AML-193 (cell line): ENCODE measurements at places on chromosomes 3 and 15.
A peak's percentile ranks its signal among the peaks of the same experiment; 100 is the strongest.

DNA sequence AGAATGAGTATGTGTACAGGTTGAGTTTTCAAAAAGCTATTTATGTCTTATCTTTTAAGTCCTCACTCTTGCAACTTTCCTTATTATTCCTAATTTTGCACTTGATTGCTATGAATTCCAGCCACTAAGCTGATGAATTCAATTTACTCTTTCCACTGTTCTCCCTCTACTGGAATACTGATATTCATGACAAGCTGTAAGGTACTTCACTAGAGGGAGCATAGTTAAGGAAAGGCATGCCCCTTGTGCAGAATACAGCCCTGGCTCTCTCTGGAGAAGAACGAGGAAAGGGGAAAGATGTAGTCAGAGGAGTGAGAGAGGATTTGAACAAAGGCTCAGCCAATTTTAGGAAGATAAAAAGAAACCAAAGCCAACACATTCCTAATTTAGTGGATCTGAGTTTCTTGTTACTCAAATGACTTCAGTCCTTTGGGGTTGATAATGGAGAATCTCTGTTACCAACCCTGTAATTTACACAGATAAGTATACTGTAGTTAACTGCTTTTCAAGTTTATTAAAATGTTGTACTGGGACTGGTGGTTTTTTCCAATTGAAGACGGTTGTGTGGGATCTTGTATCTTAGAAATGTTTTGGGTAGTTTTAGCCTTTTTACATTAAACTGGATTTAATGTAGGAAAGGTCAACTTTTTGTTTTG, 4.0 kb downstream of the SCAANT1 start:
- DNase-seq, result no peak

DNA sequence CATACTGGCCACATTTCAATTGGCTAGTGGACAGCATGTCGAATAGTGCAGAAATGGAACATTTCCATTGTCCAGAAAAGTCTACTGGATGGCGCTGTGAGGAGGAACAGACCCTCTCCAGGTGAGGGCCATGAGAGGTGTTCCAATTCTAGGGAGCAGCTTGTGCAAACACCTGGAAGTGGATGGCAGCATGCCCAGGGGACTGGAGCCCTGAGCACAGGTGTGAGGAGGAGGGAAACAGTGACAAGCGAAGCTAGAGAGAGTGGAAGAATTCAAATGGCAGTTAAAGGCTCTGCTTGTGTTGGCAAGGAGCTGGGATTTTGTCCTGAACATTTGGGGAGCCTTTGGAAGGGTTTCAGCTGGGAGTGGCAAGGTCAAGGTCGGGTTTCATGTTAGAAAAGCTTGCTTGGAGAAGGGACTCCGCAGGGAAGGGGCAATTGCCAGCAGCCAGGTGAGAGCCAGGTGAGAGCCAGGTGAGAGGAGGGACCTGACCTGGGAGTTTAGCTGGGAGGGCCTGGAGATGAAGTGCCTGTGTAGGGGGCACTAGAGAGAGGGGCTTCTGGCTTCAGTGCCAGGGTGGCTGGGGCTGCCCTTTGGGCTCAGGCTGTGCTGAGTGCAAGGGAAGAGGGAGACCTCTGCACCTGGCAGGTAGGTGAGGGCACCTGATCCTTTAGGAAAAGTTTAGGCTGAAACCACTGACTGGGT, 93.8 kb downstream of the LINGO1 start:
- no peak for DNase-seq

DNA sequence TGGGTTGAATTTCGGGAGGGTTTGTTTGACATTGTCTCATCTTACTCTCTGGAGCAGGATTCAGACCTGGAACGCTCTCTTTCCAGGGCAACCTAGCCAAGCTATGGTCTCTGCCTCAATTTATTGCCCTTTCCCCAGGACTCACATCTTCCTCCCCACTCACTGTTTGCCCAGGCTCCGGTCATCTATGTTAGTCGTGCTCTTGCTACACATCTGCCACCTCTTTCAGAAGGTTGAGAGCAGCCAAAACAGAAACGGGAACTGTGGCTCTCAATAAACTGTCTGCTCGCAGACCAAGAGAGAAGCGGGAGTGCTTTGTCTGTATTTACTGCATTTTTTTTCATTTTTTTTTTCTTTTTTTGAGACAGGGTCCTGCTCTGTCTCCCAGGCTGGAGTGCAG, 81.6 kb downstream of the ST6GAL1 start:
- no peak for DNase-seq

- DNase-seq, result no peak
These were observed 45.0 kb downstream of the MYO5A start for GRCh38 chr15:52483707-52484106.

GRCh38 chr15:65084500-65085206, 8.1 kb downstream of the KBTBD13 start:
- DNase-seq, result no peak

GRCh38 chr3:11607816-11608215, 35.9 kb downstream of the VGLL4 start:
- peak; percentile 8 for DNase-seq

- no peak for DNase-seq
These were observed 363.2 kb upstream of the NAALADL2 start for GRCh38 chr3:174495928-174496327.

DNA sequence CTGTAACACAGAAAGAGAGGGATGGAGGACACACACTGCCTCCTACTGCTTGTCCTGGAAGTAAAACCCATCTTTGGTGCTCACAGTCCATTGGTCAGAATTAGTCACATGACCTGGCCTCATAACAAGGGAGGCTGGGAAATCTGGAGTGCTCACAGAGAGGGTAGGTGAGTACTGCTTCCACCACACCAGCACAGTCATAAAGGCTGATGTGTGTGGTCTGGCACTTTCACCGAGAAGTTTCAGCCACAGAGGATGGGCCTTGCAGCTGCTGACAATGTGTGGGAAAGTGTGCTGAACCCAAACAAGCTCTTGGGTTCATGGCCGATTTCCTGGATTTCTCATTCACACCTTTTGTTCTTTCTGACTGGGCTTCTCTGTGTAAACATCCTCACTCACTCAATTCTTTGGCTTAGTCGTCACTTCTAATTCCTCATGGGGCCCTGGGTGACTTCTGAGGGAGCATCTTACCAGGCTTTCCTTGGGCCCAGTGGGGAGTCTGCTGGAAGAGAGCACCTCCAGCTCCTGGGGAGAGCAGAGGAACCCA, 100.7 kb downstream of the ASB7 start:
- DNase-seq, result no peak

GRCh38 chr15:66587020-66587419, 21.2 kb upstream of the LCTL start:
- DNase-seq, result no peak

GRCh38 chr15:69081310-69082004, 67.0 kb downstream of the NOX5 start:
- no peak for DNase-seq

- DNase-seq, result no peak
These were observed 57.5 kb downstream of the USF3 start for GRCh38 chr3:113638910-113639309.

GRCh38 chr3:51975852-51976549, 1.1 kb downstream of the ABHD14A start:
- DNase-seq, result no peak

- DNase-seq, result peak; percentile 17
These were observed 15.6 kb downstream of the EOGT start for GRCh38 chr3:68997887-68998286.

- no peak for DNase-seq
These were observed 12.6 kb upstream of the PDIA5 start for GRCh38 chr3:123054109-123054778.

DNA sequence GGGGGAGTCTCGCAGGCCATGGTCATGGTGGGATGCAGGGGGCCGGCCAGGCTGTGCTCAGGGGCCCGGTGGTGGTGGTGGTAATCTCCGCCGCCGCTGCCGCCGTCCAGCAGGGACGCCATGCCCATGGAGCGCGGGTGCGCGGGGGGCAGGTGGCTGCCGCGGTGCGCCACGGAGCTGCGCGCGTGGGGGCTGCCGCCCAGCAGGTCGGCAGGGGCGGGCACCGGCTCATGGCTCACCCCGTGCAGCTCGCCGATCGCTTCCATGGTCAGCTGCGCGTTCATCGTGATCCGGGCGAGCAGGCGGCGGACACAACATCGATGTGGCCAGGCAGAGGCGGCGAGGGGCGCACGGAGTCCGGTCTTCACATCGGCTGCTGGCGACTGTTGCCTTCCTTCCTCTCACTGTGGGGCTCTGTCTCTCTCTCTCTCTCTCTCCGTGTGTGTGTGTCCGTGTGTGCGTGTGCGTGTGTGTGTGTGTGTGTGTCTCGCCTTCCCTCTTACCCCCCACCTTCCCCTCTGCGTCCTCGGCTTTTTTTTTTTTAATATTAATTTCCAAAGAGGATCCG, 451 bp downstream of the ONECUT1 start:
- no peak for DNase-seq

DNA sequence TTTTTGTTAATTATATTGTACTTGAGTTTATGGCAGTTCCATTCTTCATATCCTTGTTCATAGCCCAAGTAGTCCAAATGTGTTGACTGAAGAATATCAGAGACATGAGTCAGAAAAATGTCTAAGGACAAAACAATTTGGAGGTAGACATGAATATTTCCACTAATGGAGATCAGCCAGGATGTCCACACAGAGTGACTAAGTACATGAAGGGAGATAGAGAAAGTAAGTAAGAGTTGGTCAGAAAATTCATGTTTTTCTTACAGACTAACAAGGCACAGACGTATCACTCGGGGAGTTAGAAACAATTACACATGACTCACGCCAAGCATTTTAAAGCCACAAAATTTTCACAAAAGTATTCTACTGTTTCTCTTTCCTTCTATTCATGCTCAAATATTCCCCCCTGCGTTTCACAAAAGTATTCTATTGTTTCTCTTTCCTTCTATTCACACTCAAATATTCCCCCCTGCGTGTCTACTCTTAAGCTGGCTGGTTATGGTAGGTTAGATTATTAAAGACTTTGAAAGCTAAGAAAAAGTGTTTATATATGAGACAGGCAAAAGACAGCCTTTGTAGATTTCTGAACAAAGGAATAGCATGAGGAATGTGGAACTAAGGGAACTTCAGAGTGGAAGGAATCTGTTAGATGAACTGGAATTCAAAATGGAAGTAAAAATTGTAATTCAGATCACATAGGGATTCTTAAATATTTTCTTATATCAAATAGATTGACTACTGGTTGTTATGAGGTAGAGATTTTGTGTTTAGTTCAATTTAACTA, 648.7 kb upstream of the CCDC54 start:
- no peak for DNase-seq

DNA sequence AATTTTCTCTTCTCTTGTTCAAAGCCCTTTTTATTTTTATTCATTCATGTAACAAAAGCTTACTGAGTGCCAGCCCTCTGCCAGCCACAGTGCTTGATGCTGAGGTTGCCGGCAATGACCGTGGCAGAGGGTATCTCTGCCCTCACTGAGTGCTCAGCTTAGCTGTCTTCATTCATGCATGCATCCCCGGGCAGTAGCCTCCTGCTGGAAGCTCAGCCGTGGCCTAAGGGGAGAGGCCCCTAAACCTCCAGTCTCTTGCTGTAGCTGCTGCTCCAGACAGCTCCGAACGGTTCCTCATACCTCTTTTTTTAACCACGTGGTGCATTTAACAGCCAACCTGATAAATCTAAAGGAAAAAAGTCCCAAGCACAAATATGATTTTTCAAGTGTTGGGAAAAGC, 34.6 kb upstream of the CCDC66 start:
- DNase-seq, result no peak

- DNase-seq, result no peak
These were observed 152.9 kb upstream of the RGMA start for GRCh38 chr15:93241696-93242585.

DNA sequence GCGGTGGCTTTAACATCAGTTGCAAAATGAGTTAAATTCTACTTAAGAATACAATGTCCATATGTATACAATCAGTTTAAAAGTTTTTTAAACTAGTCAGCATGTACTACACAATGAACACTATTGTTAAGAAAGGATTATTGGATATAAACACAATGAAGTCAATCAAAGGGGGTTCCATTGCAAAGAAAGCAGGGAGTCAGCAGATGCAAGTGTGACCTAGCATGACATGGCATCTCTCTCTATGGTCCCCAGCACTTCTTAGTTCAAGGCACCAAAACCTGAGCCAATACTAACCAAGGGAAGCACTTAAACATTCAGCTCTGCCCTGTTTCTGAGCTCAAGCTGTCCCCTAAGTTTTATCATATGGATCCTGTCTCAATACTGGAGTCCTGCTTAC, 17.0 kb downstream of the KLHL6 start:
- DNase-seq, result no peak

- no peak for DNase-seq
These were observed 473.9 kb upstream of the PPP2R3A start for GRCh38 chr3:135491491-135492205.

GRCh38 chr15:101324524-101325177, 29.6 kb upstream of the SNRPA1 start:
- peak; percentile 3 for DNase-seq

GRCh38 chr15:70853973-70854665, at the start of gene LARP6:
Gene LARP6, minus strand, starts transcription at chr15:70854157. Its CDS starts 69 bp downstream, at chr15:70854088.
- no peak for DNase-seq

GRCh38 chr3:46127503-46127902, 80.6 kb downstream of the CCR1 start:
- DNase-seq, result peak; percentile 24

DNA sequence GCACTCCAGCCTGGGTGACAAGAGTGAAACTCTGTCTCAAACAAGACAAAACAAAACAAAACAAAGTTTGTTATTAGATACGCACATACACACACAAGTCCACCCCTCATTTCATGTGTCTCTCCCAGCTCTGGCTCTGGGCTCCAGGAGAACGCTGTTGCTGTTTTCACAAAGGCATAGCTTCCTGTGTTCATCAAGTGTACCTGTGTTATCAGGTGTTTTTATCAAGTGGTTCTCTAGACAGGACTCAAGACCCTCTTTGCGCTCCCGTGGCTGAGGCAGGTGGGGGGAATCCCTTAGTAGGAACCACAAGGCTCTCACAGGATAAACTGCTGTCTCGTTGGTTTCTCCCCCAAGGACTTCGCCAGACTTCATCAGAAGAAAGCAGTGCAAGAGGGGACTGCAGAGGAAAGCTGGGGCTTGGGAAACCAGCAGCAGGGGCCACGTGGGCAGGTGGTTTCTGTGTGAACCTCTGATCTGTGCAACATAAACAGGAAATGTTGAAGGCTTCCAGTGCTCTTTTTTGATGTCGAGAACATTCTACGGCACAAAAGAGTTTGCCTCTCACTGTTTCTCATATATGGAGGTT, 6.9 kb upstream of the PPP1R2 start:
- no peak for DNase-seq

GRCh38 chr3:108301695-108302404, 5.5 kb downstream of the HHLA2 start:
- DNase-seq, result no peak

- DNase-seq, result no peak
These were observed 5.3 kb downstream of the SNX22 start for GRCh38 chr15:64156652-64157331.
